ENCODE measurements at places on chromosomes 16 and 17.
A peak's percentile ranks its signal among the peaks of the same experiment; 100 is the strongest.

DNA sequence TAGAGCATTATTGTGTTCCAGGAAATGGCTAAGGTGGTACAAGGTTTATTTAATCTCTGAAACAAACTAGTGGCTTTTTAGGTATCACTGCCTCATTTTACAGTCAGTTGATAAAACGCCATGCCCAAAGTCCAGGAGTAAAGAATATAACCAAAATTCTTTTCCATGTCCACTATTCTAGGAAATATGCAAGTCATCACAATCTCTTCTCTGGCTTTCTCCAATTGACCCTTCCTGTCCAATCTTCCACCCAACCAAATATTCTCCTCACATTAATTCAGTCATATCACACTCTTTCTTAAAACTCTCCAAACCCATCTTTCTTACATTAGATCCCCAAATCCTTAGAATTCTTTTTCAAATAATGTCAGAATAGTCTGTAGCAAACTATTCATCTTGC is 1110.0 kb upstream of the CDH8 start:
- DNase-seq, result no peak

DNA sequence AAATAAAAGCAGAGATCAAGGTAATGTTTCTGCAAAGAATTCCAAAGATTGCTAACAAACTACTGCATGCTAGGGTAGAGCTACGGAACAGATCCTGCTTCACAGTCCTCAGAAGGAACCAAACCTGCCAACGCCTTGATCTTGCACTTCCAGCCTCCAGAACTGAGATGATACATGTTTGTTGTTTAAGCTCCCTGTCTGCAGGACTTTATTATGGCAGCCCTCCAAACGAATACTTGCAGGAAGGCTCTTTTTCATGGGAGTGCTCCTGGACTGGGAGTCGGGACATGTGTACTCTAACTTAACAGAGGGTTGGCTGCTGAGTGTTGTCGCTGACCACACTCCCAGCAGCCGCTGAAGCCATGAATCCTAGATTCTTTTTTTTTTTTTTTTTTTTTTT is 808.8 kb upstream of the EEF2KMT start:
- DNase-seq, result no peak

DNA sequence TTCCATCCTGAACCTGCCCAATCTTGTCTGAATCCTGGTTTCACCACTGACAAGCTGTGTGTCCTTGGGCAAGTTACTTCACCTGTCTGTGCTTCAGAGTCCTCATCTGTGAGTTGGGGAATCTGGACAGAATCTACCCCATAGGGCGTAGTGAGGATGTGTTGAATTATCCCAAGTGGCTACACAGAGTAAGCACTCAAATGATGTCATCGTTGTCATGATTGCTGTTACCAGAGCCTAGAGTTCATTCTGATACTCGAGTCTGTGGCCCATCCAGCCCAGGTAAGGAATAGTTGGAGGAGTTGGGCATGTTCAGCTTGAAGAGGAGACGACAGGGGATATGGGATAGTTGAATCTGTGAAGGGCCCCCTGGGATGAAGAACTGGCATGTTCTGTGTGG is 45.9 kb downstream of the MAPT start:
- DNase-seq, result no peak

DNA sequence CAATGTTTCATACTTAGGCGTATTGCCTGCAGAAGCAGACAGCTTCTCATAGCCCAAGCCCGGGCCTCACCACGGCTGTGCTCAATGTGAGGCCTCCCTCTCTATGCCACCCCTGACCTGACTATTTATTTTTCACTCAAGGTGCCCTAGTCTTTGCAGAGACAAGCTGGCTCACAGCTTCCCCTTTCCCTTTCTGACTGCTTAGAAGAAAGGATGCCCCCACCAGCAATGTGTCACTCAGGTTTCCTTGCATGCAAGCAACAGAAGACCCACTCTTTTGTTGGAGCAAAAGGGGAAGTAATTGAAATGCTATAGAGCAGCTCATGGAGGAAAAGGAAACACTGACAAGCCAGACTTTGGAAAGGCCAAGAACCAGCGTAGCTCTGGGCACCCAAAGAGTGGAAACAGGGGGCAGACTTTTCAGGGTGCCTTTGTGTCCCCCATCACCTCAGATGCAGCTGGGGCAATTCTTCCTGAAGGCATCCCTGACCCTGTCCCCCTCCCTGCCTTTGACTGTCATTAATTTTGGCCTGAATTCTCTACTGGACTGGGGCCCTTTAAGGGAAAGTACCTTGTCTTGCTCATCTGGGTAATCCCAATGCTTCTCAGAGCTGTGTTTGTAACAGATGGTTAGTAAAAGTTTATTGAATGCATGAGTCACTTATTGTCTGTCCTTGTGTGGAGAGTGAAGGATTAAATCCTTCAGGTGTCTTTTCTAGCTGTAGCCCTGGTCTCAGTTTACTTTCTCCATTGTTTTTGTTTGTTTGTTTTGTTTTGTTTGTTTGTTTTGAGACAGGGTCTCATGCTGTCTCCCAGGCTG is 17.8 kb downstream of the RGS9 start:
- DNase-seq, result no peak

GRCh38 chr16:8194794-8195193 is 395.5 kb downstream of the TMEM114 start:
- DNase-seq, result peak; percentile 68

- no peak for DNase-seq
These were observed 77.3 kb downstream of the TMEM100 start for GRCh38 chr17:55645361-55645760.

GRCh38 chr16:53740476-53740875 is 36.5 kb downstream of the FTO start:
- DNase-seq, result no peak

DNA sequence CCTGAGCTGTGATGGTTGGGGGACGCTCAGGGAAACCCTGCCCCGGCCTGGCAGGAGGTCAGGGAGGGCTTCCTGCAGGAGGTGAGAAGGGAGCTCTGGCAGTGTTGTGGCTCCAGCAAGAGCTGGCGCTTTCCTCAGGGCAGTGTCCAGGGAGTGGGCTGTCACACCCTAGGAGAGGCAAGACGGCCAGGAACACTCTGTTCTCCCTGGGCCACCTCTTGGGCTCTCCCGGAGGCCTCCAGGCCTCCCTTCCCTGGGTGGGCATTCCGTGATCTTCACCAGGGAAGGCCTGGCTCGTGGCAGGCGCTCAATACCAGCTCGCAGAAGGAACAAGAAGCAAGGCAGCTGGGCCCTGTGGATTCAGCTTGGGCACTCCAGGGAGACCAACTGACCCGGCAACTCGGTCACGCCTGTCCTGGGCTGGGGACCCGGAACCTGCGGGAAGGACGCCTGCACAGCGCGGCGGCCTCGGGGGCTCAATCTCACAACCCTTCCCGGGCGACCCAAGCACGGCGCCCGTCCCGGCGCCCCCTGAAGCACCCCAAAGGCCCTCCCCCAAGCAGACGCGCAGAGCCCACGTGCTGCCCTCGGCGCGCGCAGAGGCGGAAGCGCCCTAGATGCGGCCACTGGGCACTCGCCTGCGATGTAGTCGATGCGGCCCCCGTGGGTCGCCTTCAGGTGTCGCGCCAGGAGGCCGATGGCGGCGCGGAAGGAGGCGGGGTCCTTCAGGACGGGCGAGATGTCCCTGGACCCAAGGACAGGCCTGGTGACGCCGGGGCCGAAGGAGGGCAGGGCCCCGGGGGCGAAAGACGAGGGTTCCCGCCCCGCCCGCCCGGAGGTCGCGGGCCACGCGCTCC is 588 bp downstream of the APRT start:
- DNase-seq, result peak; percentile 68

Data from K562 (cell line).